ENCODE measurements at places on chromosomes 5 and 9.

DNA sequence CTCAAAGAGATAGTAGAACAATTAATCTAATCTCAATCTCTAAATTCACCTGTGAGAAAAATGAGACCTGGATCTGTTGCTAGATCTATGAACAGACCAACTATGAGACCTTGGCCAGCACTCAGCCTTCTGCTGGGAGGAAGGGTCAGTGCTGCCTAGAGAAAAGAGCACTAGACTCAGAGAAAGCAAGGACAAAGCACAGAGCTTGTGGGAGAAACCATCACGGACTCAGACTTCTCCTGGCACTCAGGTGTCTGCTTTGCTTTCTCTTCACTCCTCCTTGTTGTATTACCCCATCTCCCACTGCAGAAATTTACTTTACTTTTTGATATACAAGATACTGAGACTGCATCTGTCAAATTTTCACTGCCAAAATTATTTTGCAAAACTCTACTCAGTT, 890.0 kb upstream of the NUDT12 start:
- no peak for DNase-seq

- DNase-seq = no peak
Observed at GRCh38 chr5:84378420-84378819, 6.3 kb downstream of the EDIL3 start.

DNA sequence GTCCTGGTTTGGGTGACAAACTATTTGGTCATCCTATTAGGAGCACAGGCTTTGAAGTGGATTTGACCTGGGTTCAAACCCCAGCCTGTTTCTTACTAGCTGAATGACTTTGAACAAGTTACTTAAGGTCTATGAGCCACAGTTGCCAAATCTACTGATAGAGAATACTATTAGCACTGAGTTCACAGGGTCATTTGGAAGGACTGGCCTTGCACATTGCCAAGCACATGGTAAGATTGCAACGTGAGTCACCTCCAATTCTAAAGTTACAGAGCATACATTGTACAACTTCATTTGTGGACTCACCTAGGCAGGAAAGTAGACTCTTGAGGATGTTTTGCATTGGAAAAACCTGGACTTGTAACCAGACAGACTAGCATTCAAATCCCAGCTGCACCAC, 38.9 kb downstream of the MFAP3 start:
- no peak for DNase-seq

- no peak for DNase-seq
Observed at GRCh38 chr9:21729648-21730047, 72.8 kb upstream of the MTAP start.

GRCh38 chr5:56088967-56089829, 94.4 kb upstream of the IL6ST start:
- no peak for DNase-seq

DNA sequence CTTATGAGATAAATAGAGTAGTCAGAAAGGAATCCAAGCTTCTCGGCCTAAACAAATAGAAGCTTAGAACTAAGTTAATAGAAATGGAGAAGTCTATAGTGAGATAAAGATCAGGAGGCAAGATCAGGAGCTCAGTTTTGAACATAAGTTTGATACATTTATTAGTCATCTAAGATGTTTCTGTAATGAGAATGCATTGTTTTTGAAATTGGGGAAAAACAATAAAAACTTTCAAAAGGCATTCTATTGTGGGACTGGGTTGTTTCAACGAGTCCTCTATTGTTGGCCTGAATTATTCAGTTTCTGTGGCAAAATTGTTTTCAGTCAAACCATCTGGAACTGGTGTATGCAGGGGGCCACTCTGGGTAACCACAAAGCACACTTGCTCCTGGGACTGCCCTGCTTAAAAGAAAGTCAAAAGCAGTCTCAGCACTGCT, 181.0 kb upstream of the CLINT1 start:
- DNase-seq = no peak

DNA sequence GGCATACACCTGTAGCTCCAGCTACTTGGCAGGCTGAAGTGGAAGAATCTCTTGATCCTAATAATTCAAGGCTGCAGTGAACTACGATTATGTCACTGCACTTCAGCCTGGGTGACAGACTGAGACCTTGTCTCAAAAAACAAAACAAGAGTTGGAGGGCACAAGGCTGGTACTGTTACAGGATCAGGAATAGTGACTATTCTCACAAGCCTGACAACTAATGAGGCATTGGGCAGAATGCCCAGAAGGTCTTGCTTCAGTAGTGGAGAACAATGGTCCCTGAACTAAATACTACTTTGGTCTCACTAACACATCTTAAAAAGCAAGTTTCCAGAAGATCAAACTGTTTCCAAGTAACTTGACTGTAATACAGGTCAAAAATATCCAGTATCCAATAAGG, 182.9 kb upstream of the RFX3 start:
- DNase-seq = no peak
